ENCODE measurements at places on chromosomes 16 and 17.

GRCh38 chr17:46732754-46733398, 85.6 kb downstream of the WNT3 start:
- no peak for DNase-seq

DNA sequence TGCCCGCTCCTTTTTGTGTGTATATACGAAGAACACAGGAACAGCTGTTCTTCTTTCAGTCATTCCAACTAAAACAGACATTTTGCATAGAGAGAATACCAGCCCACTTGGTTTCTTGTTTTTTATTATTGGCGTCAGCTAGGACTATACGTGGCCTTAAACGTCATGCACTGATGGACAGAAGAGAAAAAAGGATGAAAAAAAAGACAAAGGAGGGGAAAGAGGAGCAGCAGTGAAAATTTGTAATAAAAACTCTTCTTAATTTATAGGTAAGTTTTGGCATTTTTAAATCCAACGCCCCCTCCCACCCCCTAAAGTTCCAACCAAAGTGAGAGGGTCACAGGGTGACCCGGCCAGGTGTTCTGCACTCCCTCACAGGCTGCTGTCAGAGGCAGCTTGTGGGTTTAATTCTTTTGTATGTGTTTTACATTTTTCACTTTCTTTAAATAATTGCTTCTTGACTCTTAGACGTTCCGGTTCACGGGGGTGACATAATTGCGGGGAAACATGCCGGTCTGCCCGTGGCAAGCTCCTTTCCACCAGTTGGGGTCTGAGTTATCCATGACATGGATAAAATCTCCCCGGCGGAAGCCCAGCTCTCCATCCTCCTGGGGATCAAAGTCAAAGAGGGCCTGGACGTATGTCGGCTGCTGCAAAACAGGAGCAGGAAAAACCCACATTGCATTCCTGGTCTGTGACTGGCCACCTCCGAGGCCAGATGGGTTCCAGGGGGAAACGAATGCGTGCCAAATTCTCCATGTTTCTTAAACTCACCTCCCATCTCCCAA, 30.9 kb upstream of the SLC25A19 start:
- DNase-seq, result no peak

GRCh38 chr17:64254755-64255154, 8.3 kb downstream of the TEX2 start:
- no peak for DNase-seq

DNA sequence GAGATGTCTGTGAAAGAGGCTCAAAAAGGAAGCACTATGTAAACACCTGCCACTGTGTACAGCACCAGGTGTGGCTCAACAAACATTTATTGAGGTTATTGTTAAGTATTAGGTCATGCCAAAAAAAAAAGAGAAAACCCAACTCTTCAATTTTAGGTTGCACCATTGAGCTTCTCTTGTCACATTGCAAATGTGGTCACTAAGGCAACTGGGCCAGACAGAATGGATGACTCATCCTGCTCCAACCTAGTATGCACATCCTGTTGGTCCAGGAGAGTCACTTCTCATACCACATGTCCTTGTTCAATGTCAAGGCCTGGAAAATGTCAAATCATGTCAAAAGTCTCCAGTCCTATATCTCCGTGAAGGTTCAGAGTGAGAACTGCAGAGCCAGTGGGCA, 25.0 kb downstream of the HOXB1 start:
- no peak for DNase-seq

DNA sequence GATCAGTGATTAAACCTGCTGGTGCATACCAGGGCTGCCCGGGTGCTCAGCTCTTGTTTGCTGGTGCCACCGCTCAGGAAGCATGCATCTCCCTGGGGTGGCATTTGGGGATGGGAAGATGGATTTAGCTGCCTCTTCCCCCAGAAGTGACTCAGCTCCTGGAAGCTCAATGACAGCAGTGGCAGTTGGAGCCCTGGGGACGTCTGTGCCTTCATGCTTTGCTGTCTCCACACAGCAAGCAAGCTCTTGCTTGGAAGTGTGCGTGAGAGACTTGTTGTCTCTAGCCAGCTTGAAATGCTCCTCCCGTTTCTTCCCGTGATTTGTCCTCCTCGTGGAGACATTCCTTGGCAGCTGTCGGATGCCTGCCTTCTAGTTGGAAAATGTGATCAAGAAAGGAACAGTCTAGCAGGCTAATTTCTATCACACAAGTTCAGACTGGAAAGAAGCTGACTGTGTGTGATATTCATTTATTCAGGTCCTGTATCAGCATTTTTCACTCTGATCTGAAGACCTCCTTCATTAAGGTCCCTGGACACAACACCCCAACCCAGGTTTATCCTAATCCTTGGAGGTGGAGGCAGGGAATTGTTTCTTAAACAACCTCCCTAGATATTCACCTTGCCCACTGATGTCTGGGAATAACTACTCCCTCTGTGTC, 73.0 kb downstream of the BMERB1 start:
- DNase-seq, result no peak

- no peak for DNase-seq
Measured at GRCh38 chr17:50443505-50443974, 17.5 kb downstream of the ACSF2 start.

- DNase-seq, result no peak
Measured at GRCh38 chr16:53922067-53922806, 218.3 kb downstream of the FTO start.

GRCh38 chr16:9438991-9439390, 347.5 kb downstream of the HAPSTR1 start:
- DNase-seq, result no peak

DNA sequence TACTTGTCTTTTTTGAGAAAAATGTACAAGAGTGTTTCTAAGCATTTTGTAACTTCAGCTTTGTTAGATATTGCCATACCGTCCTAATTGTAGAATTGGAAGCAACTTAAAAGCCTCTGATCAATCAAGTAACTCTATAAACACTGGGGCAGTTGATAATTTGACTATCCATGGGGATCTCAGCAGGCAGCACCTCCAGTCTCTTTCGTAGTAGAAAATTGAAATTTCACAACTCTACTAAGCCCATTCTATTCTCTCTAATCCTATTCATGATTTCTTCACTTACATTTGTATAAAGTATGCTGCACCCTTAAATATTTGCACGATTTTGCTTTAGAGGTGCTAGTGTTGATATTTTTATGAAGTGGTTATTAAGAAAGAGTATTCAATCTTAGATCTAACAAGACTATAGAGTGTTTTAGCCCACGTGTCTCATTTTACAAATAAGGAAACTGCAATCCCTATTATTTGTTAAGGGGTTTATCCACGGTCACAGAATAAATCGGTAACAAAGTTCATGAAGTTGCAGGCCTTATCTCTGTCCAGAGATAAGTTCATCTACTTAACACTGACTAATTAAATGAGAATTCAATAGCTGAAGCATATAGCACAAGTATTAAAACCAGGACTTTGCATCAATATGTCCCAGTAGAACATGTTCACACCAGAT, 10.9 kb downstream of the ABCA6 start:
- DNase-seq, result no peak

All from esophagus squamous epithelium (tissue), 5 donors.